ENCODE measurements at places on chromosomes 1 and 21.

GRCh38 chr1:214551436-214552173 lies at the start of gene PTPN14:
Gene PTPN14, minus strand, starts transcription at chr1:214551602. Its CDS starts 86,799 bp downstream, at chr1:214464803.
- peak; percentile 98 for DNase-seq

DNA sequence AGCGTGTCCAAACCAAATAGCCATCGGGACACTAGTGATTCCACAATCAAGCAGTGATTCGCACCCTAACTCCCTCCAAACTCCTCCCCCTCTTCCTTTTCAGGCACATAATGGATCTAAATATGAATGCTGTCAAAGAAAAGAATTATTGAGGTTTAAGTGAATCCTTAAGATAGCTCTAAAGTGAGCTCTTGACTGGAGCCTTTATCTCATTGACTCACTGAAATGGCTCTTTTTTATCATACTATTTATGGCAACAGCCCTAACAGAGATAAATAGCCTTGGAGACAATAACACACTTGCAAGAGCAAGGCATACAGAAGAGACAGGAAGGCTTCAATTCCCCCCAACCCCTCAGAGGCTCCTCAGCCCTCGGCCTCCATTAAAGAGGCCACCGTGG lies 143.3 kb downstream of the PLXNA2 start:
- DNase-seq = peak; percentile 11

- no peak for DNase-seq
Measured at GRCh38 chr1:33092438-33092837, 11.5 kb downstream of the AZIN2 start.

DNA sequence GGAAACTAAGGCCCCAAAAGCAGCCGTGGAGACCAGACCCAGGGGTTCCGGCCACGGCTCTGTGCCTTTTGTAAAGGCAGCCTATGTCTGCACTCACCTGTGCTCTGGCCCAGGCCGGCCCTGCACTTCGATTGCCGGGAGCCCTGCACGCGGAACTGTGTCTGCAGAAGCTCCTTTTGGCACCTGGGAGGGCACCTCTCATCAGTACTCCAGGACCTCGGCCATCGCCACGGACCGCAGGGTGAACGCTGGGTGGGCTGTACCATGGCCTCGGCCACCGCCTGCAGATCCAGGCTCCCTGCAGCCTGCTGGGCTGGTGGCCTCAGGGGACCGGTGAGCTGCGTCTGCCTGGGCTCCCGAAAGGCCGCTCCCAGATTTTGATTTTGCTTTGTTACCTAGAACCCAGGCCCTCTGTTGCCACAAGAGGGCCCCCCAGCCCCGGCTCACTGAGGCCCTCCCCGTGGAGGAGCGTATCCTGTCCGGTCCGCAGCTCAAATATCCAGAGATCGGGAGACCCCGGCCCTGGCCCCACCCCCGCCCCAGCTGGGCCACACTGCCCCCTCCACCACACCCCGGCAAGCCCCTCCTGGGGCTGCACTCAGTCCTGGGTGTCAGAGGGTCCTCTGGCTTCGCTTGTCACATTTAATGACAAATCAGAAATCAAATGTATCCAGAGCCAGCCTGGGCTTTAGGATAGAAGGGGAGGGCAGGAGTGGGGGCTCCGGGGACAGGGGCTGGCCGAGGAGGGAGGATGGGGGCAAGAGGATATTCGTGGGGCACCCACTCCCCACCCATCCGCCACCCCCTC lies 60.2 kb upstream of the PDE9A start:
- DNase-seq = peak; percentile 80

- no peak for DNase-seq
Measured at GRCh38 chr1:90809093-90809492, 92.0 kb upstream of the BARHL2 start.

GRCh38 chr1:12048372-12048771 lies 14.7 kb upstream of the TNFRSF8 start:
- no peak for DNase-seq

GRCh38 chr1:30645807-30646206 lies 77.6 kb downstream of the MATN1 start:
- DNase-seq = peak; percentile 88

- DNase-seq = no peak
Measured at GRCh38 chr1:77623066-77623465, 59.4 kb downstream of the ZZZ3 start.

GRCh38 chr1:26861889-26862378 lies 1.0 kb upstream of the SFN start:
- peak; percentile 23 for DNase-seq

- peak; percentile 60 for DNase-seq
Measured at GRCh38 chr21:38307771-38308531, 51.2 kb downstream of the KCNJ15 start.

DNA sequence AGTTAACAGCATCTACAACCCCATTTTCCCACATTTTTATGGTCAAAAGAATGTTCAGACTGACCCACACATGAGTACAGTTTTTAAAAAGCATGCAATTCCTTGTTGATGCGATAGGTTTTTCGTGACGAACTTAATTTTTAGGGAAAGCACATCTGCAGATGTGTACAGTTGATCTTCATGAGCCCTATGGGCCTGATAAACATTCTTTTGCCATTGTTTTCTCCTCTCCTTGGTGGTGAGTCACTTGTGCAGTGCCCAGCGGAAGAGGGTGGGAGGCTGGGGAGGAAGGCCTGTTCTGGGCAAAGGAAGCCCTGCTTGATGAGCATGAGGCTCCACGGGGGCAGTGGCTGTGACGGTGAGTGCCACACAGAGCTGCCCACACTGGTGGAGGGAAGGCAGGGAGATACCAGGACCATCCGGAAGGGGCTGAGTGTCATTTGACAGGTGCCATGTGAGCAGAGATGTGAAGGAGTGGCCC lies 5.3 kb downstream of the ARF1 start:
- DNase-seq = peak; percentile 92

DNA sequence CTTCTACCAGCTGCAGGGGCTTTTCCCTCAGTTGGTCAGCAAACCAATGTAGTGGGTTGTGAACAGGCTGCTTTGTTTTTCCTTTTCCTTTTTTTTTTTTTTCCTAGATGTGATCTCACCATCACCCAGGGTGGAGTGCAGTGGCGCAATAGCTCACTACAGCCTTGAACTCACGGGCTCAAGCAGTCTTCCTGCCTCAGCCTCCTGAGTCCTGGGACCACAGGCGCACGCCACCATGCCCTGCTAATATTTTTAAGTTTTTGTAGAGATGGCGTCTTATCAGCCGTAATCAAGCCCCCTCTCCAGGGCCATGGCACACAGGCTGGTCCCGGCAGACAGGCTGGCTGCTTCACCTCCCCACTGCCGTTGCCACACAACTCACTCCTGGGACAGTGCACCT lies 3.4 kb upstream of the TRIM11 start:
- peak; percentile 64 for DNase-seq

GRCh38 chr1:111569913-111570312 lies 49.7 kb upstream of the RAP1A start:
- DNase-seq = no peak

DNA sequence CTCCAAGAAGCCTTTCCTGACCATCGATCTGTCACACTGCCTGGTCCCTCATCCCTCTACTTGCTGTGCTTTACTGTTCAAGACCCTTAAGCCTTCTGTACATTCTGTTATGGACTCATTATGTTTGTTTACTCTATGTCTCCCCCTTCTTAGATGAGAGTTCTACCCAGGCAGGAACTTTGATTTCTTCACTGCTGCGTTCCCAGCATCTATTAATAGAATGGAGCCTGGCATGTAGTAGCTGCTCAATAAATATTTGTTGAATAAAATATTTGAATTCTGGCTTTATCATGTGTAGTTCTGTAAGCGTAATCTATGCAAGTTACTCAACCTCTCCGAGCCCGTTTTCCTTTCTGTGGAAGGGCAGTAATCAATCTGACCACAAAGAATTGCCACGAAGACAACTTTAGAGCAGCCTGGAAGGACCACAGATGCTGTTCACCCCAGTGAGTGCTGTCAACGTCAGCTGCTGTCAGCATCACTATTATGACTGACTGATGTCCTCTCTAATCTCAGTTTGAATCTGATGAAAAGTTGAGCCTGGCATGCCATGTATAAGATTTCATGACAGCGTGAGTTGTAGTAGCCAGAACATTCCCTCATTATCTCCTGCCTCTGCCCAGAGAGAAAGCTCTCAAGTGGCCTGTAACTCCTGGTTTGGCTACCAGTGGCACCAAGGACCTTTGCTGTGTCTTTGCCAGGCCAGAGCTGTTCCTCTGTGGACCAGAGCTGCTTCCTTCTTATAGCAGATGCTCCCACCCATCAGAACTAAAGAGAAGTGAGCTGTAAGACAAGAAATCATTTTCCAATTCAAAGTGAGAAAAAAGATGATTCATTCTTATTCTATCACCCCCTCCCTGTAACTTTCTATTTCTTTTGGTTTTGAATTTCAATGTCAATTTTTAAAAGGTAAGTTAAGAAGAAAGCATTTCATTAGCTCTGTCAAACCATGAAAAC lies 94.5 kb downstream of the PRDM2 start:
- DNase-seq = no peak

GRCh38 chr1:248695451-248696132 lies 7.0 kb downstream of the OR14I1 start:
- peak; percentile 49 for DNase-seq

DNA sequence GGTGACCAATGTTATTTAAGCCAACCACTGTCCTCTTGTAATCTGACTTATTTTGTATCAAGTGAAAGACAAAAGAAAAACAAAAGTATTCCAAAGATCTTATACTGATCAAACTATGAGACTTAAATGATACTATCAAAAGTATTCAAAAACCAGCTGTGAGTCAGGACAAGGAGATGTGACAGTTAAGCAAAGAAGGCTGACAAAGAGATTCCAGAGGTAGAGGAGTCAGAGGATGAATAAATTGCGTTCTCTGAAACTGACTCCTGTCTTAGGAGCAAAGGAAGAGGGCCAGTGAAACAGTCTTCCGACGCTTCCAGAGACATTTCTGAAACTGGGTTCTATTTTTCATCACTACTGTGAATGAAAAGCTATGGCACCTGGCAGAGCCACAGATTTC lies 20.9 kb downstream of the TMEM50B start:
- peak; percentile 29 for DNase-seq

- DNase-seq = no peak
Measured at GRCh38 chr1:2471587-2472001, 4.5 kb upstream of the PLCH2 start.

DNA sequence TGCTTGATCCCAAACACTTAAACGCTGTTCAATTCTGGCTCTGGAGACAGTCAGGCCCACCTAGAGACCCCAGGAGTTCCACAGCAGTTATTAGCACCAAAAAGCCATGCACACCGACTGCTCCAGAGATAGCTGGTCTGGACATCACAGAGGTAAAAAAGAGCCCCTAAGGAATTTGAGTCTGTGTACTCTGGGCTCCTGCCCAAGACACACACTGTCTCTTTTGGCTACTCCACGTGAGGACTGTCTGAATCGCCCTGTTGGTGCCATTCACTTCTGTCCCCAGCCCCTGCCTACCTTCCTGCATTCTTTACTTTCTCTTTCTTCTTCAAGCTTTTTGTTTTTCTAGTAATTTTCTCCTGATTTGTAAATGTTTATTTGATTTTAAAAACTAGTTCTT lies 197.4 kb downstream of the ADGRL2 start:
- peak; percentile 14 for DNase-seq

DNA sequence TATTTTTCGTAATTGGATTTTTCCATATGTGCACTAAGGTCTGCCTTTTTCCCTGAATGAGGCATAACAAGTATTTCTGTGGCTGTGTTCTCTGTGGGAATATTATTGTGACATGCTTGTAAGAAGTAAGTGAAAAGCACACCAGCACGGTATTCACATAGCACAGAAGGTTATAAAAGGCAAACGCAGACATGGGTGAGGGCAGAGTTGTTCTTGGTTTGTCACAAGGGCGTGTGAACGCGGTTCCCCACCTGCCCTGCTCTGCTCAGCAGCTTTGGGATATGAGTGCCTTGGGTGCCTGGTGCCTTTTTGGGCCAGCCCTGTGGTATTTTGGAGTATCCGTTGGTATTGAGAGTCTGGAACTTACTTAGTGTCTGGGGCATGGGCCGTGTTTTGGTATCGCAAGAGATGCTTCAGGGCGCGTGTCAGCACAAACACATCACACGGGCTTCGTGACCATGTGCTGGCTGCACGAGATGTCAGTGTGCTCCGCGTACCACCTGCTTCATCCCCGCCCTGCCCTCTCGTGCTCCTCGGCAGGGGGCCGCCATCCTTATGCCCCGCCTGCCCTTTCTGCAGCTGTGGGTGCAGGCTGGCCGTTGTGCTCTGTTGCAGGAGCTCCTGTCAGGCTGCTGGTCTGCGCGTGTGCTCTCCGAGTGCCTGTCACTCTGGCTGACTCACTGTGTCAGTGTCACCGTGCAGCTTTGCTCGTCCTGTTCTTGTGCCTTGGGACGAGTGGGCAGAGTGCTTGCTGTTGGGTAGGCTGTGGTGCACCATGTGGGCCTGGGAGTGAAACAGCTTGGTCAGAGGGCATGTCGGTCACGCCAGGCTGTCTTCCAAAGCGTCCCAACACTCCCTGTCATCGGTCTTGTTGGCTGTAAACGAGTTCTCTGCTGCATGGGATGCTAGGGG lies 15.0 kb downstream of the SKI start:
- peak; percentile 57 for DNase-seq

GRCh38 chr1:167137332-167137781 lies 43.5 kb downstream of the STYXL2 start:
- no peak for DNase-seq

DNA sequence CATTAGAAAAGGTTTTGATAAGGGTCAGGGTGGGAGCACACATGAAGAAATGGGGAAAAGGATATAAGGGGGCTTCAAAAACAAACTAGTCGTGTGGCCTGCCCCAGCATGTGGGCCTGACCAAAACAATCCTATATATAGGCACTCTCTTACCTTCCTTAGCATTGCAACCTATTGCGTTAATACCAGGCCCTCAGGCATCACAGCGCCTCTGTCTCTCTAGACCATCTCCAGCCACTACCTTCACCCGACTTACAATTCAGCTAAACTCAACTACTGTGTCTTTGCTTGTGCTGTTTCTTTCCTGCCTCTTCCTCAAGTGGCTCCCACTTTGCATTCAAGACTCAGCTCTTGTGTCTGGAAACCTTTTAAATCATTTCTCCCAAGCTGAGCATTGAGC lies 47.0 kb upstream of the GJA5 start:
- no peak for DNase-seq

- DNase-seq = peak; percentile 79
Measured at GRCh38 chr1:19799230-19800075, at the start of gene TMCO4. Gene TMCO4, minus strand, starts transcription at chr1:19799916. Its CDS starts 19,158 bp downstream, at chr1:19780758.

- peak; percentile 30 for DNase-seq
Measured at GRCh38 chr1:12098786-12099185, 35.7 kb downstream of the TNFRSF8 start.

GRCh38 chr1:71651214-71651613 lies 570.4 kb upstream of the ZRANB2 start:
- DNase-seq = no peak

DNA sequence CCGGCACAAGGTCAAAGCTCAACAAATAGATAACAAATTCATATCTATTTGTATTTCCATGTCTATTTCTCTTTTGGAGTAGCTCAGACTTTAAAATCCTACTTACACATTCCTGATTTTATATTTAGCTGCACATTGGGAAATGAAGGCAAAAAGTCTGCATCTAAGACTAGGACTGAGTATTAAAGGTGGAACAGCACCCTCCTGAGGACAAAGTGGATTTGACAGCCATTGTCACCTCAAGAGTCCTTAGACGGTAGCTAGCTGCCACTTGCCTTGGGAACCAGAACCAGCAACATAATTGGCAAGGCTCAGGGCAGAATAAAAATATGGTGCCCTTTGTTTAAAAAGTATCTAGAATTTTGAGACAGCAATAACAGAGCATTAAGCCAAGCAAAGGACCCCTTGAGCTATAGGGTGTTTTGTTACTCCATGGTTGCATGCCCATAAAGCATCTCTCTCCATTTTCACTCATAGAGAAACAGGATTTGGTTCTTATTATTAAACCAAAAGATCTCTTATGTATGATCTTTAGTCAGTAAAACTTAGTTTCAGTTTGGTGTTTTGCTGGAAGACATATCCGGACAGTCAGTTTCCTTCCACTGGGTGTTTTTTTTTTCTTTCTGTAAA lies 30.0 kb upstream of the SGIP1 start:
- peak; percentile 81 for DNase-seq
